ENCODE measurements at places on chromosomes 11 and 22.
A peak's percentile ranks its signal among the peaks of the same experiment; 100 is the strongest.

DNA sequence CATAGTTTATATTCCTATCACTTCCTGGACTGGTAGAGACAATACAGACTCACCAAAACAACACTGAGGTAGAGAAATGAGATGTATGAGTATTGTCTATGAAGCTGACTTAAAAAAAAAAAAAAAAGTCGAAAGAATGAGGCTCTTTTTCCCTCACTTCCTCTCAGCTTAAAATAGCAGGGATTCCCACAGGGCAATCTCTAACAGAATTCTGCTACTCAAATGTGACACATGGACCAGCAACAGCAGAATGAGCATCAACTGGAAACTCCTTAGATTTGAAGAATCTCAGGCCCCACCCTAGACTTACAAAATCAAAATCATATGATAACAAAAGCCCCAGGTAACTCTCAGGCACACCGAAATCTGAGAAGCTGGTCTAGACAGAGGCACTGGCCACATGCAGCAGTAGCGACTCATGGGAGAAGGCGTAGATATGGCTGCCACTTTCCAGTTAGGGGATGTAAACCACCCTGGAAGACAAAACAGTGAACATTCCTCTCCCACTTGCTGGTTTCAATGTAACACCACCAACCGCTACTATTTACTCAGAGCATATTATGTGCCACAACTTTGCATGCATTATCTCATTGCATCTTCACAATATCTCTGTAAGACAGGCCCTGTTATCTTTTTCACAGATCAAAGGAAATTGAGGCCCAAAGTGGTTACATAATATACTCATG is 128.0 kb downstream of the RBFOX2 start:
- peak; percentile 47 for DNase-seq

DNA sequence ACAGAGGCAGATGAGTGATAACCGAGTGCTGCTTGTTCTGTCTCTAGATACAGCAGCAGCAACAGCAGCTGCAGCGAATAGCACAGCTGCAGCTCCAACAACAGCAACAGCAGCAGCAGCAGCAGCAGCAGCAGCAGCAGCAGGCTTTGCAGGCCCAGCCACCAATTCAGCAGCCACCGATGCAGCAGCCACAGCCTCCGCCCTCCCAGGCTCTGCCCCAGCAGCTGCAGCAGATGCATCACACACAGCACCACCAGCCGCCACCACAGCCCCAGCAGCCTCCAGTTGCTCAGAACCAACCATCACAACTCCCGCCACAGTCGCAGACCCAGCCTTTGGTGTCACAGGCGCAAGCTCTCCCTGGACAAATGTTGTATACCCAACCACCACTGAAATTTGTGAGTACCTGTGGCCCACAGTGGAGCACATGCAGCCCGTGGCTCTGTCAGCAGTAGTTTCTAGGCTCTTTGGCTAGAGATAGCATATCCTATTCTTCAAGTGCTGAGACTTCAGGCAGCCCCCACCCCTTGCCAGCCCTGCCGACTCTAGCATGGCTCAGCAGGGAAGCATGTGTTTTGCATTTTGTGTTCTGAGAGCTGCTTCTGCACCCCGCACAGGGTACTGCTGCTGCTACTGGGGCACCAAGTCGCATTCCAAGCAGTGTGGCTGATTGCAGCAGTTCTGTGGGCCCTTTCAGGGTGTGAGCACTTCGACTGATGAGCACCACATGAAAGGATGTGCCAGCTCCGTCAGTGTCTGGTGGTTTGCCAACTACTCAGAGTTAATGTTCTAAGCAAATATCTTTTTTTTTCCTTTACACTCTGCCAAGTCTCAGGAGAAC is 59.2 kb downstream of the MED15 start:
- DNase-seq, result no peak

- no peak for DNase-seq
These were observed 16.9 kb downstream of the ELFN2 start for GRCh38 chr22:37410174-37411055.

GRCh38 chr11:110251836-110252235 is 44.6 kb downstream of the RDX start:
- no peak for DNase-seq

DNA sequence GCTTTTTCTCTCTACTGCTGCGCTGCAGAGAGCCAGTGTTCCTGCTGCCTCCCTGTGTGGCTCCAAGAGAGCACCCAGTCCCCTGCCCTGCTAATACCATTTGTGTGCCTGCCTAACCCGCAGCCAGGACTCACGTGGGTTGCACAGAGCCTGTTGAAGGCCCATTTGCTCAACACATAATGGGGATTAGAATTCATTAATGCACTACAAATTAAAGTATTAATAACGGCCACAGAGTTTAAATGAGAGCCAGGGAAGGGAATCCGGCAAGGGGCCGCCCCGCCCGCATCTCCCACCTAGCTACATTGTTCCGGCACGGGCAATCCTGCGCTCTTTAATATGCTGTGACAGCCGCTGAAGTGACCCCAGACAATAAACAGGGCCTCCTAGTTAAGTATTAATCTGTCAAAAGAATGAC is 211.3 kb downstream of the NXPE2 start:
- no peak for DNase-seq

DNA sequence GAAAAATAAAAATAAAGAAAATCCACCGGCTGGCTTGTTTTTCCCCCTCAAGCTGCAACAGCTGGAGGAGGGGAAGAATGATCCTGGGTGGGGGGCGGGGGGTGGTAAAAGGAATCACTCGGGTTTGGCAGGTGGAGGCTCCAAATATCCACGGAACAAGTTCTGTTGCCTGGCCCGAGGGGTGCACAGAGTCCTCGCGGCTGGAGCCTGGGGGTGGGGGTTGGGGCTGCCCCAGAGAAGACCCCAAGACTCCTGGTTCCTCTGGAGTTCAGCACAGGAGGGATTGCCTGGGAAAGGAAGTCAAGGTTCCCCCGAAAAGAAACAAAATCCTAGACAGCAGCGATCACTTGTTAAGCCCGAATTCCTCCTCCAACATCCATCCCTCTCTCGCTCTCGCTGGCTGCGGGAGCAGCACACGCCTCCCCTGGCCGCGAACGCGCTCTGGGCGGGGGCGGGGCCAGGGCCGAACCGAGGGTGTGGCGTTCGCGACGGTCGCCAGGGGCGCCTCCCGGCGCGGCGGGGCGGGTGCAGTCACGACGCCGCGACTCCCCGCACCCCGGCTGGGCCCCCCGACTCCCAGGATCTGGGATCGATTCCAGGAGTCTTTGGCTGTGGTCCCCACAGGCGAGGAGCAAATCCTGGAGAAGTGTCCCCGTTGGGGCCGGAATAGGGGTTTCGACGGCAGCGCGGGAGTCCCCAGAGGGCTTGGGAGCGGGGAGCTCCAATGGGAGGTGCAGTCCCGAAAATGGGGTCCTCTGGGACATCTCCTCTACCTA is at the start of gene KCNA4:
KCNA4 (minus strand) TSS at position 443 of the 776 bp plus-strand sequence. CDS start 4,352 bp downstream, outside the sequence.
- no peak for DNase-seq

- no peak for DNase-seq
These were observed 124.3 kb downstream of the BUD13 start for GRCh38 chr11:116648247-116649174.
